NCI-H2227 treated with DMSO at 0.1 percent for 48 hours (cell line): ENCODE measurements at places on chromosomes 16 and 17.

DNA sequence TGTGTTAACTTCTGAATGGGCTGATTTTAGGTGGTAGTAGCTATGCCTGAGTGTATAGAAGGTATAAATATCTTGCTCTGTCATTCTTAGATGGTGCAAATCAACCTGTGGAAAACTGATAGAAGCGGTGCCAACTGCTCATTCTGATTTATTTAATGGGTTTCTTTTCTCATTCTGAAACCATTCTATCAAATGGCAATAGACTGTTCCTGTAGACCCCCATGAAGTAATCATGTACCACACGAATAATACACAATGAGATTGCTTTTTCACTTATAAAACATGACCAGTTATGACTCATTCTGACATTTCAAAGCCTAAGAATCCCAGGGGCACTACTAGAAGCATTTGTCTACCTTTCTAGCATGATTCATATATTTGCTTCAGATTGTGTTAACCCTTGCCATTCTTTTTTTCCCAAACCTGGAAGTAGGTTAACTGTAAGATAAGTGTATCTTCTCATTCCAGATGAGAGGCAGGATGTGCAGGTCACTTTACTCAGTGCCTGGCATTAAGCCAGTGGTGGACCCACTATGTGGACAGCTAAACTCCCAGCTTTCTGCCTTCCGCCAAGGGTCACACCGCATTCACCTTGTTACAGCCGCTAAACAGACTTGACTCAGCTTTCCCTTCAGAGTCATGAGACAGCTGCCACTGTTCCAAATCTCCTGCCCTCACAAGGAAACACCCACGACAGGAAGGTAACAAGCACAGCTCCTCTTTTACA, 16.4 kb upstream of the SLC16A11 start:
- no peak for DNase-seq

DNA sequence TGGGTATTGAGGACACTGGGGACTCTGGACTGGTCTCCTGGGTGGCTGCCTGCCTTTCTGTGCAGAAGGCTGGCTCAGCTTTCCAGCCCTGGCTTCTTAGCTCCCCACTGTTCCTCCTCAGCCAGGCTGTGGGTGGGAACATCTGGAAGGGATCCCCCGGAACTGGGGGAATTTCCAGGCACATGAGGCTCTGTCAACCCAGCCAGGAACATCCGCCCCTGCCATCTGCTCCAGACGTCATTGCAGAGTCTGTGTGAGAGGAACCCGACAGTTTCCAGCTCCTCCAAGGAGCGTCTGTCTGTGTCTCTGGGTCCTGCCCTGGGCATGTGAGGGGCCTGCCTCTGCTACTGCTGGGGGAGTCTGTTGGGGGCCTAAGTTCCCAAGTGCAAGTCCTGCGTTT, 36.2 kb upstream of the CRHR1 start:
- no peak for DNase-seq

- no peak for DNase-seq
Observed at GRCh38 chr16:1188432-1189189, 35.7 kb downstream of the CACNA1H start.

DNA sequence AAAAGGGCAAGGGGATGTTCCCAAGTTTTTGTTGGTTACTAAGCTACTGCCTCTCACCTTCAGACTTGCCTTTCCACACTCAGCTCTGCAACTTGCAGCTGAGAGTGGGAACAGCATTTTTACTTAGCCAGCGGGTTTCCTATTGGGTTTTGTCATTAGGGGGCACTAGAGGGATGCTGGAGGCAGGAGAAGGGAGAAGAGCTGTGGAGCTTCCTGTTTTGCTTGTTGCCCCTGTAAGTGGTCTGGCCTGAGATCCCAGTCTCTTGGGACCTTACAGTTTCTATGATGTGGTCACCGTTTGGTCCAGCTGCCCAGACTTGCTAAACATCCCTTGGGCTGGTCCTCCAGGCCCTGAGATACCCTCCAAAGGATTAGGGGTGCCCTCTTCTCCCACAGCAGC, 209.6 kb upstream of the NLRP1 start:
- DNase-seq = no peak

- DNase-seq = no peak
Observed at GRCh38 chr16:4404247-4404966, 12.0 kb downstream of the CORO7 start.

GRCh38 chr16:50228364-50228868, 37.9 kb upstream of the ADCY7 start:
- DNase-seq = no peak

DNA sequence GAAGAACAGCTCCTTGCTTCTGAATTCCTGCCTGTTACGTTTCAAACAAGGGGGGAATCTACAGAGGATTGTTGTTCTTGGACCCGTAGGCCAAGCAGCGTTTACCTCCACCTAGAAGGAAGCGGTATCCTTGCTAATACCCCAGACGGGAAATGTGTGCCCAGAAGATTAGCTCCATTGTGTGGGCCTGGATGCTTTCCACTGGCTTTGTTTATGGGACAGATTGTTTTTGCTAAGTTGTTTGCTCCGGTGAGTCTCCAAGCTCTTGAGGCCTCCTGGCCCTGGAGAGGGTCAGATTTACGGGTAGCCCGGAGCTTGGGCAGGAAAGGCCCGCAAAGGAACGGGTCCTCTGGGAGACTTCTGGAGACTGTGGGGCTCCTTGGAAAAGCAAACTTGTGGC, 28.4 kb upstream of the MRTFB start:
- no peak for DNase-seq

- DNase-seq = no peak
Observed at GRCh38 chr17:50111673-50112655, 16.8 kb downstream of the PDK2 start.
